SHP77 (cell line): ENCODE measurements at places on chromosomes 7 and 10.

DNA sequence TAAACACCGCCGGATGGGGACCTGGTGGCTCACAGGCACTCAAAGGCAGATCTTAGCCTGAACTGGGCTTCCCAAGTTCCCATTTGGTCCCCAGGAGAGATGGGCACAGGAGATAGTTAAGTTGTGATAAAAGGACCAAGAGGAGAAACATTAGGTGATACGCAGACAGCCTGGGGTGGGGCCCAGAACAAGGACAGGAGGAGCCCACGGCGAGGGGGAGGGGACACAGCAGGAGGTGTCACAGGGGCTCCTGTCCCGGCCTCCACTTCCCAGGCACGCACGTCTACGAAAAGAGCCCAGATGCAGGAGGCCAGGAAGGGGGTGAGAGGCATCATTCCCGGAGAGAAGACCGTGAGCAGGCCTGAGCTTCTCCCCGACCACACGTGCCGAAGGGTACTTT, 16.3 kb upstream of the DNAAF5 start:
- DNase-seq, result no peak

DNA sequence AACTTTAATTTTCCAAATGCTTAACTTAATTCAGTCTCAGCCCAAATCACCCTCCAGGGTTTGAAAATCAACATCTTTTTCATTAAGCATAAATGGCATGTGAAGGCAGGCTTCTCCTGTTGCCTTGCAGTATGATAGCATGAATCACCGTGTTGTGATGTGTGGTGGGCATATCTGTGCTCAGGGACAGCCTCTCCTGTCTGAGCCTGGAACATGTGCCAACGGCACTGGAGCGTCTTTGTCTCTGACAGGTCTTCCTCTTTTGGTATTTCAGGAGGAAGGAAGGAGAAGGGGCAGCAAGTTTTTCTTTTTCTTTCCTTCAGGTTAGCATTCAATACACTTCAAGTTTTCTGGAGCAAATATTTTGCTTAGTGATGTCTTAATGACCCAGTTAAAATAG, 57.6 kb downstream of the LRGUK start:
- DNase-seq, result no peak

DNA sequence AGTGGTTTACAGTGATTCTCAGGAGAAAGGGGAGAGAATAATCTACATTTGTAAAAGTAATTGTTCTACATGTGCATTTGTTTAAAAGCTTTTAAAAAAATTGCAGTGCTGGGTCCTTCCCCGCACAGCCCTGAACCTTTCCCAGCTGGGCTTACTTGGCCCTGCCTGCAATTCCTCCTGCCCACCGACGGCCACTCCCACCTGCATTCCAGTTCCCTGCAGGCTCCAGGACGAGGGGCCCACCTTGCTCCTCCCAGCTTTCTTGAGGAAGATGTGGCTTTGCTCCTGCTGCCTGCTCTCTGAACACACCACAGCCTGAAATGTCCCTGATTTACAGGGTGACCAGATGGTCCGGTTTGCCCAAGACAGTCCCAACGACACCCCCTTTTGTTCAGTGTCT, 222.7 kb downstream of the PRPF18 start:
- DNase-seq, result no peak

GRCh38 chr7:19957664-19958063, 184.2 kb upstream of the TMEM196 start:
- no peak for DNase-seq

DNA sequence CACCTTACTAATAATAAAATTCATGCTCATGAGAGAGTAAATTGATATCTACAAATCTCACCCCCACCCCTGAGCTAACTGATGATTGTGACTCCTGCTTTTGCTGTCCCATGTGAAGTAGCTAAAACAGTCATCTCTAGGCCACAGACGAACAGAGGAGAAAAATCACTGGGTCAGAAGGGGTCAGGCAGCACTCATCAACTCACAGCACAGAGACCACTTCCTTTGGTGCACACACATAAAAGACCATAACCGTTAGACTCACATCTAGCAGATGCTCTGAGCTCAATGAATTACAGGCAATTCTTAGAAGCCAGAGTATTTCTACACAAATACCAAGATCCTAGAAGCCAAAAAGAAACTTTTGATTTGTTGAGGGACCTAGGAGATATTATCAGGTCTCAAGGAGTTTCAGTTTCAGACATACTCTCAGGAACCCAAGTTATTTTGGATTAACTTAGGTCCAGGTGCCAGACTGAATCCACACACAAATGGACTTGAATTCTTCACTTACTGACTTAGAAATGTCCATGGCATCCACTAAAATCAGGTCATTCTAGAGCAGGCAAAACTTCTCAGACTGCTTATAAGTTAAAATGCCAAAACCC, 65.0 kb upstream of the TES start:
- no peak for DNase-seq

GRCh38 chr10:129390726-129391125, 76.3 kb upstream of the MGMT start:
- no peak for DNase-seq

DNA sequence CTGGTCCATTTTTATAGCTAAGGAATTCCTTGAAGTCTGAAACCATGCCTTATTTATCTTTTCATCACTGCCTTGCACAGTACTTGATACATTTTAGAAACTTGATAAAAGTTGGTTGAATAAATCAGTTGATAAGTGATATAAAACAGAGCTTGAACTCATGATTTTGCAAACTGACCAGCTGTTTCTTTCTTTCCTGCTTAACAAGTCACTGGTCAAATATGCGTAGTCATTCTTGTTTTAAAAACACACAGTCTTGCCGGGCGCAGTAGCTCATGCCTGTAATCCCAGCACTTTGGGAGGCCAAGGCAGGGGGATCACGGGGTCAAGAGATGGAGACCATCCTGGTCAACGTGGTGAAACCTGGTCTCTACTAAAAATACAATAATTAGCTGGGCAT, 6.3 kb downstream of the TPST1 start:
- DNase-seq, result no peak

GRCh38 chr10:49140304-49141177, 6.7 kb upstream of the FAM170B start:
- DNase-seq, result no peak

GRCh38 chr7:118330388-118330787, 105.9 kb downstream of the ANKRD7 start:
- DNase-seq, result no peak

GRCh38 chr10:124347956-124348355, 70.8 kb downstream of the OAT start:
- DNase-seq, result no peak

DNA sequence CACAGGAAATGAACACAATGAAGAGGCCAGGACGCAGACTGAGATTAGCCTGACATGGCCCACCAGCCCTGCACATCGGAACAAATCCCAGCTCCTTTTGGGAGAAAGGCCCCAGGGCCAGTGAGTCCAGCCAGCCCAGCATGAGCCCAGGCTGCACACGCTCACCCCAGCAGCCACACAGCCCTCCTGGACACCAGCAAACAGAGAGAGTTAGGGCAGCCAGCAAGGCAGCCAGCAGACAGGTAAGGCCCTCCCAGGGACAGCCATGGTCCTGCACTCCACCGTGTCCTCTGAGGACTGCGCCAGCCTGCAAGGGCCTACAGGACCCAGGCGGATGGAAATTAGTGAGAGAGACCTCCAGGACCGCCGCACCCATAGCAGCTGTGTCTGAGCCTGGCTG, 8.1 kb upstream of the GRID1 start:
- no peak for DNase-seq

GRCh38 chr10:132876131-132876860, 66.1 kb downstream of the CFAP46 start:
- DNase-seq, result no peak

- DNase-seq, result no peak
Observed at GRCh38 chr7:36348256-36348655, 41.4 kb upstream of the ANLN start.

DNA sequence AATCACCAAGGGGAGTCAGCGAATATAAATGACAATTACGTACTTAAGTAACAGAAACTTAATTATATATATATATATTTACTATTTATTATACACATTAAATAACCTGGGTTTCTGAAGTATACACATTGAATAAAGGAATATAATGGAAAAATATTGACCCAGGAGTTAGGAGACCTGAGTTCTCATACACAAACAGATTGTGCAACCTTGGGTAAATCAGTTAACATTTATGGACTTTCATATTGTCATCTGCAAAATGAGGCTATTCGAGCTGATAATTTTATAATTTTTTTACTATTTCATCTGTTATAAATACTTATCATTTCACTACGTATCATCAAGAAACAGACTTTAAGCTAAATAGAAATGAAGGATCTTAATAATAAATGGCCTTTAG, 75.1 kb upstream of the SRRM3 start:
- DNase-seq, result no peak
